ENCODE measurements at places on chromosomes 7 and 10.

DNA sequence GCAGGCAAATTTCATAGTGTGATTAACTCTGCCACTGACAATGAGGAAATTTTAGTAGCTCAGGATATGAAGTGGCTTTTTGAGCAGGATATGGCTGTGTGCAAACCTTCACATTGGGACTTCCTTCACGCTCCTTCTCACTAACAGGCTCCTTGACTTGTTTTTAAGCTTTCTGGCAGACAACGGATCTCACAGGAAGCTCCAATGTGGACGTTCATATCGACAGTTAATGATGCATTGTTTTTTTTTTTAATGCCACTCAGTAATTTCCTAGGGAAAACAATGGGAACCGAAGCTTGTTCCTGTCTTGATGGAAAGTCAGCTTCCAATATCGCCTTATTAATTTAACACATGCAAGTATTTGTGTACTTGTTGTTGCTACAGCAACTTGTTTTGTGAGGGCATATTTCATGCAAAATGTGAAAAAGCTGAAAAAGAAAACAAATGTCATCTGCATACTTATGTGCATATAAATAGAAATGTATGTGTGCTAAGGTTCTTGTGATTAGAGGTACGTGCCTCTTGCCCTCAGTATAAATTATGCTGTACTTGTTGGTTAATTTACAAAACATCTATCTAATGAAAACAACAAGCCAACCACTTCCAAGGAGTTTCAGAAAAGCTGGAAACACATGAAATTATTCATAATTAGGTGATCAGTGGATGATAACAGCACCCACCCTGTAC lies 84.7 kb downstream of the NRP1 start:
- DNase-seq = no peak

DNA sequence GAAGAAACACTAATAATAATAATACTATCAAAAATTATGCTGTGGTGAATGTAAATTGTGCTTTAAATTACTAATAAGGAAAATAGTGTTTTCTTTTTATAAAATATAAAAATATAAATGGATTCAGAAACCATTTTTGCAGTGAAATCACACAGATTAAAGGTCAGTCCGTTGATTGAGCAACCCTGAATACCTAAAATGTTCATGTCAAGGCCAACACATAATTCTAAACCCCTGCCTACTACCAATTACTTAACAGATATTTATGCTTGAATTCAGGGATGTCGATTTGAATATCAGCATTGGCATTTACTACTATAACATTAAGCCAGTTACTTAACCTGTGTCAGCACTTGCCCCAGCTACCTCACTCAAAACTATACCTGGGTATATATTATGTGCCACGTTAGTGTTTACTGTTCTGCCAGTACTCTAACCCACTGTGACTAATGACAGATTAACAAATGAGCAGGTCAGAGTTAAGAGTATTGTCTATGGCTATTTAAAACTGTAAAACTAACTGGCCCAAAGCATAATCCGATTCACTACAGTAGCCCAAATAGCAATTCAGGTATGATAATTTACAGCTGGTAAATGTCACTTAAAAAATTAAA lies 165.0 kb downstream of the KMT2E start:
- DNase-seq = no peak

GRCh38 chr10:77151408-77151807 lies 486.2 kb downstream of the KCNMA1 start:
- DNase-seq = no peak

GRCh38 chr10:101580486-101581399 lies 7.3 kb downstream of the POLL start:
- no peak for DNase-seq

DNA sequence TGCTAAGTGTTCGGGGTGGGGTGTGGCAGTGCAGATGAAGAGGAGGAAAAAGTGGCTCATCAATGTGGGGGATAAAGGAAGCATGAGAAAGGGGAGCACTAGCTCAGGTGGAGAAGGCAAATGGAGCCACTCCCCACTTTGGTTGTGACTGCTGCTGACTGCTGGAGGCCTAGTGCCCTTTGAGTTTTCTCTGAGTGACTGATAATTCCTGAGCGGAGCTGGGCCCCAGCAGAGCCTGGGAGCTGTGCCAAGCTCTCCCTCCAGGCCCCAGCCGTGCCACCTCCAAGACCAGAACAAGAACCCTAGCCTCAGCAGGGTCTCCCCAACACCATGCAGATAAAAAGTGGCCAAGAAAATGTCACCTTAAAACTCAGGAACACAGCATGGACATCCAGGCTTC lies 9.7 kb upstream of the RASSF4 start:
- DNase-seq = no peak

- DNase-seq = no peak
Measured at GRCh38 chr7:77903597-77903996, 105.0 kb downstream of the PHTF2 start.

GRCh38 chr7:117148971-117149370 lies 173.9 kb downstream of the WNT2 start:
- no peak for DNase-seq

GRCh38 chr10:119413471-119414080 lies 128.9 kb downstream of the RGS10 start:
- no peak for DNase-seq

GRCh38 chr7:29918850-29919249 lies 70.8 kb downstream of the SCRN1 start:
- DNase-seq = no peak

- no peak for DNase-seq
Measured at GRCh38 chr10:86306628-86307278, 59.8 kb downstream of the GRID1 start.

DNA sequence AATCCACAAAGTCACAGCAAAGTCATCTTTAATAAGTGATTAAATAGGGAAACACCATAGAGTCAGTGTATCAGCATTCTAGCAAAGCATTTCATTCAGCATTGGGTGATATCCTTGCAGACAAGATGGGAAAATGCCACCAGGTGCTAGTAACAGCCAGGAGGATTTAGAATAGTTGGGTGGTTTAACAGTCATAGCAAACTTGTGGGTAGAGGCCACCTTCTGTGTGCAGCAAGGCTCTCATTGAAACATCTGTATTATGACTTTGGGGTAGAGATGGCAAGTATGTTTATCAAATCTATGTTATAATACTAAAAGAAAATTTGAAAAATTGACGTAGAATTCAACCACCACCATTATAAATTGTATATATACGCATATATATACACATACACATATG lies 26.4 kb upstream of the ADO start:
- no peak for DNase-seq

GRCh38 chr7:115631782-115632181 lies 398.8 kb downstream of the TFEC start:
- no peak for DNase-seq

- DNase-seq = no peak
Measured at GRCh38 chr7:14288701-14289100, 299.2 kb upstream of the ETV1 start.

GRCh38 chr7:155058896-155059295 lies 11.2 kb upstream of the HTR5A start:
- no peak for DNase-seq

DNA sequence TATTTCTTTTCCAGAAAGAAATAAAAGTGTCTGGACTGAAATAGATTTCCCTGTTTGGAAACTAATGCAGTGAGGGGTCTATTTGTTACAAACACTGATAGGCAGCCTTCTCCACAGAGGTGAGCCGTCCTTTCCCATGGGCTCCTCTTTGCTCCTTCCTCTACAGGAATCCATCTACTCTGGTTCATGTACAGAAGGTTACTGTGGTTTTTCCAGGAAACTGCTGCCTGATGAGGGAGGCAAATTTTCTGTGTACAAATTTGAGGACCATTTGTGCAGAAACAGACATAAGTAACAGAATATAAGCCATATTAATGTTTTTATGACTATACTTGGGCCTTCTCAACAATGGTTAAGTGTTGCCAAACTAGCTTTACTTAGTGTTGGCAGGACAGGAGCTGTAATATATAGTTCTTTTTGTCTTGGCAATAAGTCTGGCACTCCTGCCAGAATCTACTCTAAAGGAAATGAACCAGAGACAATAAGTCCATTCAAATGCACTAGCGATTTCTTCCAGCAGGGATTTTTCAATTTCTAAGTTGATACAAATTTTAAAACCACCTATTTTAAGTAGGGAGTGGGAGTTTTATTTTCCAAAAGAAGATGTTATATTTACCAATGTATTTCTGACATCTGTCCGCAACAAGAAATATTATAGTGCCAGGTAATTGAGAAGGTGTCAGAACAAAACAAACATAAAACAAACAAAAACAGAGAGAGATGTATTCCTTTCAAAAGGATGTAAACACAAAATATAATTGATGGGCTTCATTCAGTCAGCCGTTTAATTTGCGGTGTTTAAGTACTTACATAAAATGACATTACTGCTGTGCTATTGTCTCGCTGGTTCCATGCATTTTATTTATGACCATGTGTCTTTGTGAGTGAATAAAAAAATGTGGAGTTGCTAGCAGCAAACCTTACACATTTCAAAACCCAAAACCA lies 91.0 kb upstream of the NFE2L3 start:
- no peak for DNase-seq

GRCh38 chr7:70318511-70318910 lies 720.2 kb downstream of the AUTS2 start:
- no peak for DNase-seq

DNA sequence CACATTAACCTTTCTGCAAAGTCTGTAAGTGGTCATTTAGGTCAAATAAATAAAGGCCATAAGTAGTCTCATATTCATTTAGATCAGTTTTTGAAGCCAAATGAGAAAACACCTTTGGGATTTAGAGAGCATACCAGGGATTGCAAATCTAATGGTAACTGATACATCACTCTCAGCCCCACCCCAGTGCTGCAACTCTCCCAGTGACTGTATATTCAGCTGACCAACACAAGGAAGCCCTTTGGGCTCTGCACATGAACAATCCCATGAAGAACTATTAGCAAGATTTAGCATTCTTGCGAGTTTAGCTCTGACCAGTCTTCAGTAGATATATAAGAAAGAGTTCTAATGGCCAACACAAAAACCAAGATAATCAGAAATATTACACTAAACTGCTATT lies 252.3 kb downstream of the CSTF2T start:
- DNase-seq = no peak

- DNase-seq = no peak
Measured at GRCh38 chr7:11297764-11298163, 324.1 kb downstream of the PHF14 start.

DNA sequence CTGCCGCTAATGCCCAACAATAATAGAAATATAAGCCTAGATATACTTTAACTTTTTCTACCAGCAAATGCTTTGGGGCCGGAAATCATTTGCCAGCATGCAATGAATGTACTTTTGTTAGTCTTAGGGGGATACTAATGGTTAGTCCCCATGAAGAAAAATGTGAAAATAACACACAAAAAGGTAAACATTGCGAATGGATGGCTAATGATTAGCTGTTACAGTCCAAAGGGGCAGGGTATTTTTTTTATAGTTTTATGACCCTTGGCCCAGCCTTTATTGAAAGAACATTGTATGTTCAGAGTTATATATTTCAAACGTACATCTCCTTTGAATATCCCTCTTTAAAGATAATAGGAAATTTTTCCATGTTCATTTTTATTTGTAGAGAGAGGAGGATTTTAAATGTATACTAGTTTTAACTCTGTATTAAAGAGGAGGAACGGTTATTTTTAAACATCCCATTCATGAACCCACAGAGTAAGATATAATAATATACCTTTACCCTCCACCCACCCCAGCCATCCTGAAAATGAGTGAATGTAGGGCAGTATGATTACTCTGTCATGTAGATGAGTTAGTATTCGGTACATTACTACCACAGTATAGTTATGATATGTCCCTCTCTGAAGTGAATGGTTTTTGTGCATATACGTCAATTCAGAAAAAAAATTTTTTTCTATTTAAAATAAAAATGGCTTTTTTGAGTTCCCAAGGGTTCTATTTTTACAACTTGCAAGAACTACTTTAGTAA lies 63.6 kb downstream of the ARID5B start:
- no peak for DNase-seq

- DNase-seq = no peak
Measured at GRCh38 chr7:106206826-106207541, 77.8 kb downstream of the NAMPT start.

- DNase-seq = no peak
Measured at GRCh38 chr7:3259711-3260400, 41.2 kb upstream of the SDK1 start.

DNA sequence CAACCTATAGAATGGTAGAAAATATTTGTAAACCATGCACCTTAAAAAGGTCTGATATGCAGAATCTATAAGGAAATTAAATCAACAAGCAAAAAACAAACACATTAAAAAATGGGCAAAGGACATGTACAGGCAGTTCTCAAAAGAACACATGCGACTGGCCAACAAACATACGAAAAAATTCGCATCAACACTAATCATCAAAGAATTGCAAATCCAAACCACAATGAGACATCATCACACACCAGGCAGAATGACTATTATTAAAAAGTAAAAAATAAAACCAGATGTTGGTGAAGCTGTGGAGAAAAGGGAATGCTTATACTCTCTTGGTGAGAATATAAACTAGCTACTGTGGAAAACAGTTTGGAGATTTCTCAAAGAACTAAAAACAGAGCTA lies 33.2 kb downstream of the TMEM229A start:
- DNase-seq = no peak

DNA sequence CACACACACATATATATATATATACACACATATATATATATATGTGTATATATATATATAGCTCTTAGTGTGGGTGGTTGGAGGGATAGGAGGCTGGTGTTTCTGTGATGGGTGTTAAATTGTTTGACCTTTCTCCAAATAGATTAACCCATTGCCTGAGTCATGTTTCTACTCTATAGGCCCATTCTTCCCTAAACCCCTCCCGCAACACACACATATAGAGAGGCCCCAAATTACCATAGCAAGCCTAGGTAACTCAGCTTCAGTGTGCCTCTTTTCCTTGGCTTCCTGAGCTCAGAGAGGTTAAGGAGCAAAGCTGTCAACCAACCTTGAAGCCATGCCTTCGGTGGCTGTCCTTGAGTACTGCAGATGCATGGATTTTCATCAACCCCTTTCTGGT lies 98.7 kb upstream of the ADO start:
- no peak for DNase-seq

DNA sequence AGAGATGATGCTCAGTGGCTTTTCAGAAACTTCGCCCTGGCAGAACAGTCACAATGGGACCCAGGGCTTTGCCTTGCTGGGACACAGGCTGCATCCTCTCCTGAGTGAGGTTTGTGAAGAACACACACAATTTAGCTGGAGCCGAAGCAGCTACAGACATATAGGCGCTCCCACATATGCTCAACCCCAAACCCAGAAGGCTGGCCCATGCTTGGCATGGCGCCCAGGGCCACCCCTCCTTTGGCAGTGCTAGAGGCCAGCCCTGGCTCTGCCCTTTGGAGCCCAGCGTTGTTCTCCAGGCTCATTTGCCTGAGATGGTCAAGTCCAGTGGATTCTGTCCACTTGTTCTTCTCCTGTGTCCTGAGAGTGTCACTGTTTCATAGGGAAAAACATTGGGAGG lies 94.4 kb downstream of the WDFY4 start:
- DNase-seq = no peak
